GM19239 (cell line): ENCODE measurements at places on chromosomes 1 and 21.

GRCh38 chr1:160284220-160284781, 632 bp downstream of the PEX19 start:
- no peak for DNase-seq

GRCh38 chr1:14945132-14946010, 208.2 kb upstream of the TMEM51 start:
- no peak for DNase-seq

GRCh38 chr1:114153261-114154145, at the start of gene SYT6:
TSS of gene SYT6 (minus strand) at chr1:114153869. CDS start at chr1:114153772, 97 bp downstream.
- no peak for DNase-seq

DNA sequence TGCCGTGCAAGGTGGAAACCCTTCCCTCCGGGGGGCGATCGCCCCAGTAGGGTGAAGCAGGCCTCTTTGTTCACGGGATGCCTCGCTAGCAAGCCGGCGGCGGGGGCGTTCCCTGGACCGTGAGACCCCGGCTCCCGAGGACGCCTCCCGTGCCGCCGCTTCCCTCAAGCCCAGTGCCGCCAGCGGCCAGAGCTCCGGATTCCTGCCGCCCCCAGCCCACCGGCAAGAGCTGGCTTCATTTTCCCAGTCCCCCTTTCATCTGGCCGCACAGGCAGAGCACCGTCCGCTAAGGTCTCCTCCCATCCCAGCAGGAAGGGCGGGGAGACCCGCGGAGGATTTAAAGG, 16.3 kb downstream of the IER5 start:
- DNase-seq: no peak

DNA sequence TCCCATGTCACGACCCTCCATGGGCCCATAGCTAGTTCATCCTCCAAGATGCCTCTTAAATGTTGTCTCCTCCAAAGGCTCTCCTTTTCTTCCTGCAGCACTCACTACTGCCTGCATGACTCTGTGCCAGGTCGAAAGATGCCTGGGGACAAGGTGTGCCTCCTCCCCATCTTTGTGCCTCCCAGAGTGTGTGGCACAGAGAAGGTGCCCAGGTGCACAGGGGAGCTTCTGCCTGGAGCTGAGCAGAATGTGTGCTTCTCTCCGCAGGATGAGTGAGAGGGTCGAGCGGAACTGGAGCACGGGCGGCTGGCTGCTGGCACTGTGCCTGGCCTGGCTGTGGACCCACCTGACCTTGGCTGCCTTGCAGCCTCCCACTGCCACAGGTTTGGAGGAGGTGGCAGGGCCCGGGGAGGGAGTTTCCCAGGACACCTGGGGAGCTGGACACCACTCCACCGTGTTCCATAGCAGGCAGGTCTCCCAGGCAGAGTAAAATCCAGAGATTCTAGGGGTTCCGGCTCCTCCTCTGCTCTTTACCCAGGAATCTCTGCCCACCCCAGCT, 6.9 kb upstream of the PPM1J start:
- DNase-seq: no peak

- DNase-seq: no peak
Measured at GRCh38 chr1:205013683-205014367, 29.2 kb upstream of the CNTN2 start.

GRCh38 chr1:82704966-82705365, 904.2 kb downstream of the ADGRL2 start:
- no peak for DNase-seq

DNA sequence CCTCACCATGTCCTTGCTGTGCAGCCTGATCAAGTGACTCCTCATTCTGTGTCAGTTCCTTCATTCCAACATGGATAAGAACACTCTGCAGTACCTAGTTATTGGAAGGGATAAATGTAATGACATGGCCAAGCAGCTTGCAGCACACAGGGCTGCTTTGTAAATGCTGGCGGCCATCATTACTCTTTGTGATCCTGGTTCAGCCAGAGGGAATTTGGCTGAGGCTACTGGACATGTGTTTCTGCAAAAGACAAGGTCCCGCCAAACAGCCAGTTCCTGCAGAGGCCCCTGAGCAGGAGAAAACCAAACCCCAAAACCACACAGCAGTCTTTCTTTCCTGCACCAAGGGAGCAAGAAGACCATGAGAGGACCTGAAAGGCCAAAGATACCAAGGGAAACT, 495.8 kb downstream of the AJAP1 start:
- DNase-seq: no peak

GRCh38 chr1:196774603-196775002, at the start of gene CFHR3:
TSS of gene CFHR3 (plus strand) at chr1:196774840. CDS start at chr1:196774887, 47 bp downstream.
- no peak for DNase-seq

DNA sequence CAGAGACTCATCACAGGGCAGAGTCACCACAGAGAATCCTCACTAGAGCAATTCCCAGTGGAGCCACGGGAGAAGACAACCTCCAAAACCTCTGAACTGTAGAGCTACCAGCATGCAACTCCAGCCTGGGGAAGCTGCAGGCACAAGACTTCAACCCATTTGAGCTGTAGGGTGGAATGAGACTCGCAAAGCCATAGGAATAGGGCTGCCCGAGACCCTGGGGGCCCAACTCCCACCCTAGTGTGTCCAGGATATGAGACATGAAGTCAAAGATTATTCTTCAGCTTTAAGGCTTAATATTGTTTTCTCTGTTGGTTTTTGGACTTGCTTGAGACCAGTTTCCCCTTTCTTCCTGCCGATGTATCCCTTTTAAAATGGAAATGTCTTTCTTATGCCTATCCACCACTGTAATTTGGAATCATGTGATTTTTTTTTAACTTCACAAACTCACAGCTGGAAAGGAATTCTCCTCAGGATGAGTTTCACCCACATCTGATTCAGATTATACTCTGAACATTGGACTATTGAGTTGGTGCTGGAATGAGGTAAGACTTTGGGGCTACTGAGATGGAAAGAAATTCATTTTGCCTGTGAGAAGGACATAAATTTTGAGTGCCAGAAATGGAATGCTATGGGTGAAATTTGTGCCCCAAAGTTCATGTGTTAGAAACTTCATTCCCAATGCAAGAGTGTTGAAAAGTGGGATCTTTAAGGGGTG, 59.6 kb upstream of the ST6GALNAC5 start:
- DNase-seq: no peak

- DNase-seq: no peak
Measured at GRCh38 chr1:184329245-184329953, 57.4 kb upstream of the C1orf21 start.

DNA sequence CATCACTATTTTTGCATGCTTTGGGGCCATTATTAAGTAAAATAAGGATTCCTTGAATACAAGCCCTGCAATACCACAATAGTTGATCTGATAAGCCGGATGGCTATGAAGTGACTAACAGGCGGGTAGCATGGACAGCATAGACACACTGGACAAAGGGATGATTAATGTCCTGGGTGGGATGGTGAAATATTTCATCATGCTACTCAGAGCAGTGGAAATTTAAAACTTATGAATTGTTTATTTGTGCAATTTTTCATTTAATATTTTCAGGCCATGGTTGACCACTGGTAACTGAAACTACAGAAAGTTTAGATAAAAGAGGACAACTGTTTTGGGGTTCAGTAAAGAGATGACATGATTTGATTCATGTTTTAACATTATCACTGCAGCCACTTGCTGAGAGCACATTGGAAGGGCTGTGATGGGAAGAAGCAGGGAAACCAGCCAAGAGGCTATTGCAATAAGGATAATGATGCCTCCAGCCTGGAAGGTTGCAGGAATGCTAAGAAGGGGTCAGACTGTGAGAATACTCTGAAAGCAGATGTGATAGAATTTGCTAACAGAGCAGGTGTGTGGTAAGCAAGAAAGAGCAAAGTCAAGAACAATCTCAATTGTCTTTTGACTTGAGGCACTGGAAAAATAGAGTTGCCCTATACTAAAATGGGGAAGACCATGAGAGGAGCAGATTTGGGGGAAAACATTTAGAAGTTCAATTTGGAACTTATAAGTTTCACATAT, 62.5 kb upstream of the TNFSF4 start:
- DNase-seq: no peak

GRCh38 chr1:56065729-56066128, 513.6 kb downstream of the PLPP3 start:
- no peak for DNase-seq
